ENCODE measurements at places on chromosomes 7 and 10. TPM values are rescaled to one million over a fixed set of nuclear protein-coding genes. Genes with fewer than 3 reads are reported as not detected.

The CXCL12 gene
- 169 TPM for total RNA-seq

The GIMAP5 gene
- not detected for total RNA-seq

The CYP3A7 gene
- total RNA-seq: not detected

The LIPM gene
- total RNA-seq: not detected

The PTPN20 gene
- not detected for total RNA-seq

The CALHM3 gene
- not detected for total RNA-seq

GRCh38 chr7:34322841-34323240, 335.2 kb upstream of the NPSR1 start:
- H3K27ac ChIP-seq: no peak overlapping the region
- H3K4me3 ChIP-seq: no peak overlapping the region
- H3K27me3 ChIP-seq: no peaks in the 10 kb centered on the region
- H3K4me1 ChIP-seq: peaks cover 17% of the 10 kb centered on the region

DNA sequence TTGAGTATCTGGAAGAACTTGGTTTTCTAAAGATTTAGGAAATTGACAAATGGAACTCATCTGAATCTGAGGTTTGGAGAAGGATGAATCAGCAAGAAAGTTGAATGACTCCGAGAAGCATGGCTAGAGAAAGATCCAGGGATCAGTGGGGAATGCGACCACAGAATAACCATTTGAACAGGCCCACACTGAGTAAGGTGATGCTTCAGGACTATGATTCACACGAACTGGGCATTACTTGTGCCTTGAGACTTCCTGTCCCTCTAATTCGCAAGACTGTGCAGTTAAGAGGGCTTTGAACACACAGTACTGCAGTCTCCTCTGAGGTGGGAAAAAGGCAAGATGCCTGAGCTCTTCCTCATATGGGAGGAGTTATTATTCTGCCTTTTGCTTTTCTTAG, 395.5 kb upstream of the POM121L12 start:
- H3K4me1 ChIP-seq: no peaks in the 10 kb centered on the region
- no peaks in the 10 kb centered on the region for H3K27me3 ChIP-seq
- DNase-seq: no peak
- H3K4me3 ChIP-seq: no peak overlapping the region
- H3K27ac ChIP-seq: no peak overlapping the region

GRCh38 chr7:65979583-65980477, 2.2 kb downstream of the GUSB start:
- H3K27me3 ChIP-seq: no peaks in the 10 kb centered on the region
- H3K36me3 ChIP-seq: no peaks in the 10 kb centered on the region
- no peak overlapping the region for H3K27ac ChIP-seq
- peak overlapping the region; percentile 14 for H3K4me3 ChIP-seq
- no peak for DNase-seq

- no peaks in the 10 kb centered on the region for H3K36me3 ChIP-seq
- H3K4me3 ChIP-seq: no peak overlapping the region
- no peaks in the 10 kb centered on the region for H3K4me1 ChIP-seq
Observed at GRCh38 chr7:53325061-53325460, 289.6 kb downstream of the POM121L12 start.

GRCh38 chr10:97490592-97490991, 7.6 kb downstream of the MMS19 start:
- peaks cover 1% of the 10 kb centered on the region for H3K36me3 ChIP-seq
- H3K27me3 ChIP-seq: no peaks in the 10 kb centered on the region
- peaks cover 19% of the 10 kb centered on the region for H3K4me1 ChIP-seq
- DNase-seq: no peak
- H3K4me3 ChIP-seq: no peak overlapping the region
- peak overlapping the region; percentile 10 for H3K27ac ChIP-seq

DNA sequence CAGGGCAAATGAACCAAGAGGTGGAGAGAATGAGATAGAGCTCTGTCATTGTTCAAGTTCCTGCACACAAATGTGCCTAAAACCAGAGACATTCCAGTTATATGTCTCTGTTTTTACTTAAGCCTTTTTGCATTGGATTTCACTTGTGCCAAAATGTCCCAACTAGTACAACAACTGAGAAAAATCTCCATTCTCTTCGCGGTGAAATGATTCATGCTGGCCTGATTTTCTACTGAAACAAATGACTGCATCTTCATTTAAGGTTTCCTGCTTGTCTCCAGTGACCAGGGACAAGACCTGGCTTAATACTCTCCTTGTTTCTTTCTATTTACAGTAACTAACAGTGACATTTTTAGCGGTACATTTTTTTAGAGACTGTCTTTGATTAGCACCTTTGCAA, 714.9 kb downstream of the KCNMA1 start:
- no peak overlapping the region for H3K4me3 ChIP-seq
- no peaks in the 10 kb centered on the region for H3K27me3 ChIP-seq
- DNase-seq: no peak

DNA sequence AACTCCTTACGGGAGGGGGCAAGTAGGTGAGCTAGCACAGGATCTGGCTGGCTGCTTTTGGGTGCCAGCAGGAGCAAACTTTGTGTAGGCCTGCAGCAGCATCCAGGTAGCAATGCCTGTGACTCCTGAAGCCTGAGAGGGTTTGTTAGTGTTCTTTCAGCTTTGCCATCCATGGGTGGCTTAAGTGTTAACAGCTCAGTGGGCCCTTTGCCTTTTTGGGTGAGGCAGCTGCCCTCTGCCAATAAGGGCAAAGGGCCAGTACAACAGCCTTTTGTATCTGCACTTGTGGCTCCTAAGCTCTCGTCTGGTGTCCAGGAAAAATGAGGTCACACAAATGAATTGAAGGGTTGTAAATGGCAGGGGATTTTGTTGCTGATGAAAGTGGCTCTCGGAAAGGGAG, 359.0 kb upstream of the CHRM2 start:
- H3K27me3 ChIP-seq: no peaks in the 10 kb centered on the region
- DNase-seq: no peak
- no peaks in the 10 kb centered on the region for H3K36me3 ChIP-seq
- H3K27ac ChIP-seq: no peak overlapping the region
- no peaks in the 10 kb centered on the region for H3K4me1 ChIP-seq
- no peak overlapping the region for H3K4me3 ChIP-seq

DNA sequence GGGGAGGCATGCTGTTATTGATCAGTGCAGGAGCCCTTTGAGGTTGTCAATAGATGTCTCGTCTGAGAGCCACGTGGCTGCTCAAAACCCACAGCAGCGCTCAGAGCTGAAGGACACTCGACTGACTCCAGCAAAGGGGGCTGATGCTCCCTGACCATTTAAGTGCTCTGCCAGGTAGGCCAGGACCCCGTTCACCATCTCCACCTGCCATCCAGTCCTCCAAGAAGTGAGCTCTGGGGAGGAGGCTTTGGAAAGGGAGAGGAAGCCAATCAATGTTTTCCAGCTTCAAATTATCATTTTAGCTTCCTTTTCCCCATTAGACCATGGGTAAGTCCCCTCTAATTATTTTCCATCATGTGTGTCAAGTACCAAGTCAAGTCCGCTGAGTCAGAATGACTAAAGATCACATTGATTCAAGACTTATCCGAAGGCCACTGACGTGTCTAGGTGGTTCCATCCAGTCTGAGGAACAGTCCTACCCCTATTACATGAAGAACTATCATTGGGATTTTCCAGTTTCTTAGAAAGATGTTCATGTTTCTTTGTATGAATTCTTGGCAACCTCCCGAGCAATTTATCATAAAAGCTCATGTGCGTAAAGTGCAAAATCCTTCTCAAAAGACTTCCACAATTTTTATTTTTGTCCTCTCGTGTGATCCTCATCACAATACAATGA, 302.6 kb upstream of the LYZL1 start:
- H3K27ac ChIP-seq: no peak overlapping the region
- peaks cover 5% of the 10 kb centered on the region for H3K27me3 ChIP-seq
- DNase-seq: no peak
- peaks cover 10% of the 10 kb centered on the region for H3K4me1 ChIP-seq
- no peaks in the 10 kb centered on the region for H3K36me3 ChIP-seq

GRCh38 chr10:69973678-69974077, 79.0 kb upstream of the MACROH2A2 start:
- peaks cover 25% of the 10 kb centered on the region for H3K4me1 ChIP-seq
- no peak for DNase-seq

DNA sequence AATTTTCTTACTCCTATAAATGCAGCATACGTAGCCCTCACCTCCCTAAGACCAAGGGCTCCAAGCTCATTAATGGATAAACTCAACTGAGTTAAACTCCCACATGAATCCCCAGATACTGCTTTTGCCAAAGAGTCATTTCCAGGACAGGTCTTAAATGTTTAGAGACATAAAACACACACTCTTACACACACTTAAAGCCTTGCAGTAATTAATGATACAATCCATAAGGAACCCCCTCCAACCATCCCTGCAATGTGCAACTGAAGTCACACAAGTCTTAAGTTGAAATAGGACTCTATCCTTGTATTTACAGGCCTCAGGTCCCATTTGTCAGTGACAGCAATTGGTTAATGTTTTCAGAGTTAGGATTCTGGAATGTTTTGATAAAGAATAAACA, 194.1 kb downstream of the FANK1 start:
- no peak for DNase-seq
- H3K4me1 ChIP-seq: peaks cover 39% of the 10 kb centered on the region
- H3K27ac ChIP-seq: peak overlapping the region; percentile 78

GRCh38 chr10:113651898-113652297, 11.9 kb downstream of the NRAP start:
- H3K27ac ChIP-seq: no peak overlapping the region
- H3K36me3 ChIP-seq: no peaks in the 10 kb centered on the region
- H3K4me1 ChIP-seq: no peaks in the 10 kb centered on the region
- no peak for DNase-seq

DNA sequence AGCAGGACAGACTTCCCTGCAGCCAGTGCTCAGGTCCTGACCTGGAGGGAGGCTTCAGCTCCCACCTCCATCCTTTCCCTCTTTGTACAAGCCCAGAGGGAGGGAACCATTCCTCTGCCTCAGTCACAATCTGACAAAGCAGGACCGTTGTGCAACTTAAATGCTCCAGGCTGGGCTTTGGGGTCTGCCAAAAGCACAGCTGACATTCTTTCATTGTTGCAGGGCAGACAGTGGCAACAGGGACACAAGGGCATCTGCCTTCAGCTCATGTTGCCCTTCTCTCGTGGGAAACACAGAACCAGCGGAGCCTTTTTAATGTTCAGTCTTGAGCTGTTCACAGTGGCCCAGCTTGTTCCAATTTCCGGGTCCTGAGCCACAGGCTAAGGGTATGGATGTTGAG, 155.7 kb upstream of the TNS3 start:
- H3K27ac ChIP-seq: no peak overlapping the region
- peaks cover 37% of the 10 kb centered on the region for H3K4me1 ChIP-seq
- H3K4me3 ChIP-seq: no peak overlapping the region

DNA sequence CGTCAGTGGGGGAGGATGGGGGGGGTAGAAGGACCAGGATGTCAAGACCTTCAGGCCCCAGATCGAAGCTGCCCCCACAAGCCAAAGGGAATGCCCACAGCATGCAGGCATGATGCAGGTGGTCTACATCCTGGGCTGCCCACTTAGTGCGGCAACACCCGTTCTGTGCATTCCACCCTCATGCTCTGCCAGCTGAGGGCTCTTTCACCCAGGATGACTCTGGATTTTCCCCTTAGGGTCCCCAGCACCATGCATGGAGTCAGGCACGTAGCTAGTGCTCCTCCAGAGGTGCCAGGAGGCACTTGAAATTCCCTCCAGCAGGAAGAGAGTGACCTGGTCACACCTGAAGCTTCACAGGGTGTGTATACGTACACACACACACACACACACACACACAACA, 66.2 kb downstream of the SH3PXD2A start:
- H3K4me1 ChIP-seq: no peaks in the 10 kb centered on the region
- no peak for DNase-seq
- no peak overlapping the region for H3K4me3 ChIP-seq
- H3K36me3 ChIP-seq: no peaks in the 10 kb centered on the region

DNA sequence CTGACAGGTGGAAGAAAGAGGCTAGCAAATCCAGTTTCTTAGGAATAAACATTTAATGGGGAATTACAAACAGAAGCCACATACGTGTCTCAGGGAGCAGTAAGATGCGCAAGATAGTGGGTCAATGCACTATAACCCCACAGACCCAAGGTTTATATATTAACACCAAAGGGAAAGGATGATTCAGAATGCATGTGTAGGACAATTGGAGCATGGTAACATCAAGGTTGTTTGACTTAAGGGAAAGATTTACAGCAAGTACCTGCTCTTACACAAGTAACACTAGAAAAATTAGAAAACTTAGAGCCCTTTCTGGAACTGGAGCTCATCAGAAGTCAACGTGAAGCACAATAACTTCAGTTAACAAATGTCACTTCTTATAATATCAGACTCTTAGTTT, 161.1 kb upstream of the ZWINT start:
- H3K36me3 ChIP-seq: no peaks in the 10 kb centered on the region
- H3K4me3 ChIP-seq: no peak overlapping the region
- no peak overlapping the region for H3K27ac ChIP-seq
- DNase-seq: no peak

DNA sequence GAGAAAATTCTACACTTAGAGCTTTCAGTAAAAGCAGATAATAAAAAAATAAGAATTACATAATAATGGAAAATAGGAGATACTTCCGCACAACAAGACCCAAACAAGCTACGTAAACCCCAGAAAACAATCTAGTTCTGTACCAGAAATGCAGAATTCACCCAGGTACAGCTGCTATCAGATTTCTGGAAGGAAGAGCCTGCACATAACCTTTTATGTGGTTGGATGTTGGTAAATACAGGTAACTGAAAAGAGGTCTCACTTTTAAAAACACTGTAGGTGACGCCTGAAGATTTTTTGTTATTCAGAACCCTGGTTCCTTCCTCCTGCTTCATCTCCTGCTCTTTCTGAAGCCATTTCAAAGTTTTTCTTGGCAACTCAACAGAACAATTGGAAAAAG, 29.9 kb downstream of the PANK1 start:
- no peak for DNase-seq
- H3K4me1 ChIP-seq: peaks cover 9% of the 10 kb centered on the region
- no peaks in the 10 kb centered on the region for H3K27me3 ChIP-seq
- H3K4me3 ChIP-seq: no peak overlapping the region
- no peak overlapping the region for H3K27ac ChIP-seq
- peaks cover 22% of the 10 kb centered on the region for H3K36me3 ChIP-seq

- no peaks in the 10 kb centered on the region for H3K4me1 ChIP-seq
- no peak overlapping the region for H3K4me3 ChIP-seq
- DNase-seq: no peak
- peaks cover 30% of the 10 kb centered on the region for H3K27me3 ChIP-seq
- H3K27ac ChIP-seq: no peak overlapping the region
Observed at GRCh38 chr10:61183967-61184366, 240.0 kb upstream of the RHOBTB1 start.

DNA sequence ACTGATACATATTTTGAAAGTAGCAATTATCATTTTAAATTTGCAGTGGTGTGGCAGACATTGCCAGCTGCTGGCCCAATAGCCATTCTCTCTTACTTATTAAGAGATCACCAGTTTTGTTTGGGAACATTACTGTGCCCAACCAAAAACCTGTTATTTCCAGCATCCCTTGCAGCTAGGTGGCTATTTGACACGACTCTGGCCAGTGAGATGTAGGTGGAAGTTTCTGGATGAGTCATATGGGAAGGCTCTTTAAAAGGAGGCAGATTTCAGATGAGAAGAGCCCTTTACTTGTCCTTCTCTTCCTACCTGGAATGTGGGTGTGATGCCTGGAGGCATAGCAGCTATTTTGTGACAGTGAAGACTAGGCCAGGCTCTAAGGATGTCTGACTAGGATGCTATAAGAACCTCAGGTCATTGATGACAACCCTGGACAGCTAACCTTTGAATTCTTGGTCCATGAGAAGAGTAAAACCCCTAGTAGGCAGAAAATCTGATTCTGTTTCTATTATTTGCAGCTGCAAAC, 77.9 kb downstream of the CARD11 start:
- peak; percentile 6 for DNase-seq
- peaks cover 6% of the 10 kb centered on the region for H3K27me3 ChIP-seq
- H3K36me3 ChIP-seq: no peaks in the 10 kb centered on the region
- no peaks in the 10 kb centered on the region for H3K4me1 ChIP-seq

- H3K4me3 ChIP-seq: no peak overlapping the region
- H3K27ac ChIP-seq: peak overlapping the region; percentile 66
- peaks cover 57% of the 10 kb centered on the region for H3K4me1 ChIP-seq
Observed at GRCh38 chr10:79246606-79247275, 100.5 kb upstream of the PPIF start.

- H3K4me3 ChIP-seq: no peak overlapping the region
- H3K27me3 ChIP-seq: peaks cover 47% of the 10 kb centered on the region
Observed at GRCh38 chr10:70592746-70593512, 9.6 kb downstream of the PRF1 start.
